RWPE1 (cell line): ENCODE measurements at places on chromosomes 11 and 22.

- DNase-seq, result no peak
Measured at GRCh38 chr11:78630561-78631303, 56.1 kb upstream of the NARS2 start.

- no peak for DNase-seq
Measured at GRCh38 chr22:45499746-45500145, 2.9 kb upstream of the FBLN1 start.

DNA sequence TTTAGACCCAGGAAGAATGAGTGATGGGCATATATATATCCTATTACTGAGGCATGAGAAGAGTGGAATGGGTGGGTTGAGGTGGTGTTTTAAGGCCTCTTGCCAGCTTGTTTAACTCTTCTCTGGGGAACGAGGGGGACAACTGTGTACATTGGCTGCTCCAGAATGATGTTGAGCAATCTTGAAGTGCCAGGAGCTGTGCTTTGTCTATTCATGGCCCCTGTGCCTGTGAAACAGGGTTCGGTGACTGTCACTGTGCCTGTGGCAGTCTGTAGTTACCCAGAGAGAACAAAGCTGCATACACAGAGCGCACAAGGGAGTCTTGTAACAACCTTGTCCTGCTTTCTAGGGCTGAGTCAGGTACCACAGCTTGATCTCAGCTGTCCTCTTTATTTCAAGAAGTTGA lies 11.7 kb downstream of the LIMK2 start:
- no peak for DNase-seq

DNA sequence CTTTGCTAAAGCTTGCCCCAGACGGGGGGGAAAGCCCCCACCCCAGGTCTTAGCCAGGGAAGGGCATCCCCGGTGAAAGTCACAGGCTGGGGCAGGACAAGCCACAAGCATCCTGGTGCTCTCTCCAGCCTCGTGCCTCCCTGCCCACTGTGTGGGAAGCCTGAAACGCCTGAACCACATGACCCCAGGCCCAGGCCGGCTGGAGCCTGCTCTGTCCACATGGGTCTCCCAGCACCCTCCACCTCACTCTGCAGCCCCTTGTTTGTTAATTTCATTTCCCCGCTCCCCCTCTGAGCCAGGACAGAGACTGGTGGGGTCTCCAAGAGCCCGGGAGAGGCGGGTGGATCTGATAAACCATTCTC lies 58.3 kb upstream of the TCF20 start:
- no peak for DNase-seq

GRCh38 chr22:30459181-30460052 lies 12.4 kb downstream of the SEC14L3 start:
- peak; percentile 19 for DNase-seq
